ENCODE measurements at places on chromosomes 2 and 18. TPM values are rescaled to one million over a fixed set of nuclear protein-coding genes. Genes with fewer than 3 reads are reported as not detected.

Gene CFAP65
- total RNA-seq = 0.22 TPM

Gene DNAJC5G
- total RNA-seq = not detected

Gene TMEM169
- total RNA-seq = 0.22 TPM

Gene SP110
- total RNA-seq = 22.2 TPM

Gene CFAP210
- 0.26 TPM for total RNA-seq

Gene C1GALT1C1L
- total RNA-seq = 1.8 TPM

Gene AQP12A
- not detected for total RNA-seq

Gene CPS1
- total RNA-seq = 28.2 TPM

Measured in articular chondrocyte of knee joint (primary cell).